ENCODE measurements at places on chromosomes 1 and 21.

DNA sequence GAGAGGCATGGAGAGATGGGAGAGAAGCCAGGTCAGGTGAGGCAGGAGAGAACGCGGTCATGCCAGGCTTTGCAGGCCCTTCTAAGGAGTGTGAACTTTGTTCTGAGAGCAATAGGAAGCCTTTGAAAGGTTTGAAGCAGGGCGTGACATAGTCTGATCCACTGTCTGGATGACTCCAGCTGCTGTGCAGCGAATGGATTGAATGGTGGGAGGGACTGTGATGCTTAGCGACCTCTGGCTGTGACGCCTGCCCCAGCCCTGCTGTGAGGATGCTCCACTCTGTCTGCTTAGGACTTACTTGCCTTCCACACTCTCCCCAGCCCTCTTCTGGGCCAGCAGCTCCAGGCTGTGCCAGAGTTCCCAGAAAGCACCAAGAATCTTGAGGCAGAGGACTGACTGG is 41.8 kb upstream of the POU3F1 start:
- DNase-seq: no peak

- DNase-seq: no peak
Observed at GRCh38 chr1:220734571-220735326, 13.4 kb upstream of the MTARC2 start.

DNA sequence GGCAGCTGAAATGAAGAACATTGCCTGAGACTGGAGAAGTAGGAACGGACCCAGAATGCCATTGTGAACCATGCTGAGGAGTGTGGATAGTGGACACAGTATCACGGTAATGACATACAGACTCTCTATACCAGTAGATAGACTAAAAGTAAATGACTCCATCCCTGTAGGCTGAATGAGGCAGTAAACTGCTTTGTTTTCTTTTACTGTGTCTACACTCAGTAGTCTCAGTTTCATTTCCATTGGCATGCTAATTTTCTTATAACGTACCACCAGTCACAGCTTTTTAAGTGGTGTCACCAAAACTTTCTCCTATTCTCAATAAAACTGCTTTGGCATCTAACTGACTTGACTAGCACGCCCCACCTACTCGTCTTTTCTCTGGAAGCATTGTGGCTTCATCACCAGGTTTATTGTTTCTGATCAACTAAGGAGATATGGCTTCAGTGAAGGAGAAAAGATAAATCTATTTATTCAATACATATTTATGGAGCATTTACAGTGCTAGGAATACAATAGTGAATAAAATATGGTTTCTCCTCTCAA is 8.4 kb upstream of the ZNF697 start:
- no peak for DNase-seq

DNA sequence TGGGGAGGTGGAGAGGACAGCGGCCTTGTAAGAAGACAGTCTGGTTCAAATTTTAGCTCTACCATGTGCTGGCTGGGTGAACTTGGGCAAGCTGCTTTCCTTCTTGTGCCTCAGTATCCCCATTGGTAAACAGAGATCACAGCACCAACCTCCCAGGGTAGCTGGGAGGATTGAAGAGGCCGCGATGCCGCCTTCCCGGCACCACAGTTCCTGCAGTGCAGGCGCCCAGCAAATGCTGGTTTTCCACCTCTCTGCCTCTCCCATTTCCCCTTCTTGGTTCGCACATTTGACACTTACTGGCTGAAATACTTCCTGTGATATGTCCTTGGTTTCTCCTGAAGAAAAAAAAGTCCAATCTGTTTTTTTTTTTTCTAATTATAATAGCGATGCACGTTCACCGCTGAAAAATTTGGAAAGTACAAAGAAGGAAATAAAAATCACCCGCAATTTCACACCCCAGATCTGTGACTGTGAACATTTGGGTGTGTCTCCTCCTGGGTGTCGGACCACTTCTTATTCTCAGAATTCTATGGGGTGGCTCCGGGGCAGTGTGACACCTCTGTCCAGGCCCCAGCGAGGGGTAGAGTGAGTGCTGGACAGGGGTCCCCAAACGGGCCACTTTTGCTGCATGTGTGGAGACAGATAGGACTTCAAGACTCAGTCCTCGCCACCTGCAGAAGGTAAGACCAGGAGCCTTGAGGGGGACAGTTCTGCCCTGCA is 73.1 kb downstream of the RUNX3 start:
- no peak for DNase-seq

DNA sequence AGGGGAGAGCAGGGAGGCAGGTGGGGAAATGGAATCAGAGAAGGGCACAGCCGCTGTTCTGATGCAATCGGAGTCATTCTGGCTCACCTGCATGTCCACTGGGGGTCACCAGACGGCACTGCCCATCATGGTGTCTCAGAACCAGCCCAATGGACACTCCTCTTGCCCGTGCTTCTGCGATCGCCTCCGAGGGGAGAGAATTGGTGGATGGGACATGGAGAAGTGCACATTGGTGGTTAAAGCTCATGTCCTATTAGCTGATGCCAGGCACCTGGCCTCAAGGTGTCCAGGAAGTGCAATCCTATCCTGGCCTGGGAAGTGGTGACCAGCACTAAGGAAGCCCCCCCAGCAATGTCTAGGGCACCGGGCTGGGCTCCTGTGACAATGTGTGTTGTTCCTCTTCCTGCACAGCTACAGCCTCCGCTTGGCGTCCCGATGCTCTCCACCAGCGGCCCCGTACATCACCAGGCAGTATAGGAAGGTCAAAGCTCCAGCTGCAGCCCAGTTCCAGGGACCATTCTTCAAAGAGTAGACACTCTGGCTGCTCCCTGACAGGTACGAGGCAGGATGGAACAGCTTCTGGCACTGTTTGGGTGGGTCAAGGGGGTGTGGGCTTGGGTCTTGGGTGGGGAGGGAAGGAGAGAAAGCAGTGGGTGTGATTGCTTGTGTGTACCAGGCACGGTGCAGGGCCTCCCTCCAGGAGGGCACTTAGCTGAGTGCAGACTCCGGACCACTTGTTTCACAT is 116.2 kb downstream of the PRDM2 start:
- no peak for DNase-seq

- no peak for DNase-seq
Observed at GRCh38 chr1:21655748-21656147, 13.4 kb downstream of the RAP1GAP start.

DNA sequence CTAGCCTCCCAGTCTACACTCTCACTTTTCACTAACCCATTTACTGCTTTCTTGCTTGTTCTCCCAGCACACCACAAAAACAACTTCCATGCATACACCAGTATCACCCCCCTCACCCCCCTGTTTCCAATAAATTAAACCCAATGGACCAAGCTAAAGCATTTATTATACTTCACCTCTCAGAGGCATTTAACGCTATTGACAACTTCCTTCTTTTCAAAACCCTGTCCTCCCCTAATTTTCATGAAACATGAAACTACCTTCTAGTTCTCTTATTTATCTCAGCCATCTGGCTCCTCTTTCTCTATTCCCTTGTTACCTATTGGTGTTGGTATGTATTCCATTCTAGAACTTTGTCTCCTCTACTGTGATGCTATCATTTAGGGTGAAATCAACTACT is 32.3 kb downstream of the PTPRC start:
- no peak for DNase-seq

DNA sequence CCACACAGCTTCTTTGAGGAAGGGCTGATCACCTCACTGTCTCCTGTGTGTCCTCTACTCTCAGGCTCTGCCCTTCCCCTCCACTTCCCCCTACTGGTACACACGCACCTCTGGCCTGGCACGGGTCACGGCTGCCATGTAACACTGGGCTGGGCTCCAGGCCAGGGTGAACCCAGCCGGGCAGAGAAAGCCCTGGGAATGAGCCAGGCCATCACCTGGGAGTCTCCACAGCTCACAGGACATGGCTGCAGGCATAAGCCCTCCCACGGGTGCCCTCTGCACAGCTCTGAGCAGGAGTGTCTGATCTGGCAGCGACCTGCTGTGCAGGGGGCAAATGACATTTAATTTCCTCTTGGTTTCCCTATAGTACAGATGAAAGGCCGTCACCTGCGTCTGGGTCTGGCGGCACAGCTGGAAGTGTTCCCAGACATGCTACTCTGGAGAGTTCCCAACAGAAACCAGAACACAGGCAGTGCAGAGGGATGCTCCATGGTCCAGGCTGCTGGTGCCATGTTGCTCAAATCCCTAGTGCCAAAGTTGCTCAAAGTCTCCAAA is 61.2 kb downstream of the ERI3 start:
- DNase-seq: no peak

- no peak for DNase-seq
Observed at GRCh38 chr1:206926286-206926685, 4.5 kb upstream of the FCMR start.
